ENCODE measurements at places on chromosomes 4 and X. TPM values are rescaled to one million over a fixed set of nuclear protein-coding genes. Genes with fewer than 3 reads are reported as not detected.

The C1QTNF7 gene
- 4.3 TPM for total RNA-seq

The SOWAHB gene
- total RNA-seq: 14.3 TPM

The ZCCHC18 gene
- total RNA-seq: 0.49 TPM

The VCX gene
- not detected for total RNA-seq

The CUL4B gene
- 40.1 TPM for total RNA-seq

The GRIA3 gene
- 3.5 TPM for total RNA-seq

The TMPRSS11D gene
- not detected for total RNA-seq

The HTRA3 gene
- total RNA-seq: 17.5 TPM

The GRID2 gene
- total RNA-seq: 0.05 TPM

The IL9R gene
- total RNA-seq: 22.1 TPM

The TLR6 gene
- total RNA-seq: 3.0 TPM

The CEP135 gene
- total RNA-seq: 10.3 TPM

The HS3ST1 gene
- total RNA-seq: 9.8 TPM

The KIT gene
- total RNA-seq: 21.0 TPM

The GNRHR gene
- total RNA-seq: not detected

The CSN1S1 gene
- total RNA-seq: not detected

The GAGE12H gene
- not detected for total RNA-seq

Data from ureter (tissue), 1 donor.